ENCODE measurements at places on chromosomes 5 and 9.

GRCh38 chr5:135254183-135254582 is 144.8 kb downstream of the MACROH2A1 start:
- no peak for DNase-seq

- DNase-seq: peak; percentile 8
Measured at GRCh38 chr5:159156426-159157238, 52.7 kb downstream of the RNF145 start.

DNA sequence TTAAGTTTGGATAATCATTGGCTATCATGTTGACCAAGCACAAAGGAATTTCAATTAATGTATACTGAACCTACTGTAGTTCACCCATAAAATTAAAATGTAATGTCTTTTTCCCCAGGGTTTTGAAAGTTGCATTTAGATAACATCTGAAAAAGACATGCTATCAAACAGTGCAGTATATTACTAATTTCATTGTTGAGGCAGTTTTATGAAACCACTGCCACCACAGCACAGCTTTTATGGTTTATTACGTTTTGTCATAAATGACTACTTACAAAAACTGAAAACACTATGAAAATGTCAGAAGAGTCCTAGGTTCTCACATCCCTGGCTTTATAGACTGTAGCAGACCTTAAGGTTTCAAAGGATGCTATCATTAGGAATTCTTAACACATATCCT is 32.0 kb upstream of the HAPLN1 start:
- DNase-seq: no peak

- DNase-seq: no peak
Measured at GRCh38 chr9:100011062-100011681, 87.6 kb downstream of the ERP44 start.

GRCh38 chr9:27282269-27282668 is 14.7 kb downstream of the EQTN start:
- no peak for DNase-seq

DNA sequence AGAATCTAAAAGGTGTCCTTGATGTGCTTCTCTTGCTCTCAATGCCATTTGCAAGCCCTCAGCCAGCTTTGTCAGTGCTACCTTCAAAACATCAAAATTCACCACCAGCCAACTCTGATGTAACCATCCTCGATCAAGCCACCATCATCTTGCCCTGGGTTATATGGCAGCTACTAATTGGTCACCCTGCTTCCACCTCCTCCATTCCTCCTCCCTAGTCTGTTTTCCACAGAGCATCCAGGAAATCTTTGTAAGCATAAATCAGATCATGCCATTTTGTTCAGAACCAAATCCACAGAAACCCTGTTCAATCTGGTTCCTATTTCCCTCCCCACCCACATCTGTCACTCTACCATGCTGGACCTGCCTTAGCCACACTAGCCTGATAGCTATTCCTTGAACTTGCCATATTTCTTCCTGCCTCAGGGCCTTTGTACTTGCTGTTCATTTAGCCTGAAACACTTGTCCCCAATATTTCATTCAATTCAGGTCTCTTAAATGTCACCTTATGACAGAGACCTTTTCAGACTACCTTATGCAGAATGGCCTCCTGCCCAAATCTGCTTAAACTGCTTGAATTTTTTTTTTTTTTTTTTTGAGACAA is 1.9 kb upstream of the B4GALT1 start:
- no peak for DNase-seq

DNA sequence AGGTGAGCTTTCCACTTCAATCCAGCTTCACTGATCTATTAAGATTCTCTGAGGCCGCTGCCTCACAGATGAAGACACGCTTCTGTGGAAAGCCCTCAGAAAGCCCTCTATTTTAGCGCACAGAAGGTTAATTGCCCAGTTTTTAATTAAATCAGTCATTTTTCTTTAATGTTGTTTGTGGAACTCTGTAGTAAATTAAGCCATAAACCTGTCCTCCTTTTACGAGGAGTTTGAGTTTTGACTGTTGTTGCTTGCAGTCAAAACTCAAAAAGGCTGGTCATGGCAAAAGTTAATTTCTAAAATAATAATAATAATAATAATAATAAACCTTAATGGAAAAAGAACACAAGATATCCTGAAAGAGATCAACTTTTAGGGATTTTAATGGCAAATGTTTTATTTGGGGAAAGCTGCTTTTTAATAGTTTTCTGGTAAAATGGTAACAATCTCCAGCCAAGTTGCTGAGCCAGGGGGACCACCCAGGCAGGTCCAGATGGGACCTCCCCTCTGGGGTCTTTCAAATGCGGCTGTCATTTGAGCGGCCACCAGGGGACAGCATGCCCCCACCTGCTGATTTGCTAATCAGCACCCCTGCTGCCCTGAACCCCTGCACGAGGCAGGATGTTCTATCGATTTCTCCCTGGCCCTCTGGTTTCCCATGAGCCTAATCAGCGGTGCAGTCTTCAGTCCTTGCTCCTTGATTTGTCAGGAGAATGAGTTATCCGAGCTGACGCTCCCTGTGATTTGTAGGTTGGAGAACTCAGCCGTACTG is 247.2 kb downstream of the FSTL4 start:
- no peak for DNase-seq

GRCh38 chr9:130659699-130660248 is 4.6 kb upstream of the PRDM12 start:
- no peak for DNase-seq

DNA sequence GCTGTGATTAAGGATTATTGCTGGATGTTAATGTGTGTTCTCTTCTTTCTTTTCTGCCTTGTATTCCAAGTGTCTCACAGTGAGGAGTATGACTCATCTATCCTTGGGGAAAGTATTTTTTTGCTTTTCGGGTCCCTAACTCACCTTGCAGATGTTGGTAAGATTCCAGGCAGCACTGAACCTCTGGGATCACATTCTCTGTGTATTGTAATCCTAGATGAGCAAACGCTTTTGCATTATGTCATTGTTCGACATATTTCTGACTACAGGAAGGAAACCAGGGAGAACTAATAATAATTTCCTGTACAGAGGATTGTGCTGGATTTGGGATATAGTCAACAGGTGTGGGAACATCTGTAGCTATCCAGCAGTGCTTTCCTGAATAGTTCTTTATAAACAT is 246.1 kb upstream of the TUT7 start:
- no peak for DNase-seq

GRCh38 chr5:151892393-151892792 is 32.3 kb downstream of the GLRA1 start:
- no peak for DNase-seq

- DNase-seq: no peak
Measured at GRCh38 chr9:76456202-76456926, 2.6 kb upstream of the GCNT1 start.

DNA sequence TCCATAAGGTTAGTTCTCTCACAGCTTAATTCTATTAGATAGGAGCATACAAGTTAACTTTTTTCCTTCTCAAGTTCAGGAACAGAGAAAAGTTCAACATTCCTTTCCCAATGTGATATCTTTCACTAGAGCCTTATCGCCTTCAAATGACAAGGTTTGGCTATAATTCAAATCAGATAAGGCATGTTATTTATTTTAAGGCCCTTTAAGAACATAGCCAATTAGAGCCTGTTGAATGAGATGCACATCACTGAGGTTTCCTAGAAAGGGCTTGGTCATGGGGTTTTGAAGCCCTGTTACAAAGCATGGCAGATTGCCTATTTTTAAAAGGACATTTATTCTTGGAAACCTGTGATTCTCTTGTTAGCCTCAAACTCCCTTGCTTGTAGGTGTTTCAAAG is 123.4 kb downstream of the BASP1 start:
- DNase-seq: no peak

GRCh38 chr5:151923866-151924476 is 680 bp downstream of the GLRA1 start:
- no peak for DNase-seq

DNA sequence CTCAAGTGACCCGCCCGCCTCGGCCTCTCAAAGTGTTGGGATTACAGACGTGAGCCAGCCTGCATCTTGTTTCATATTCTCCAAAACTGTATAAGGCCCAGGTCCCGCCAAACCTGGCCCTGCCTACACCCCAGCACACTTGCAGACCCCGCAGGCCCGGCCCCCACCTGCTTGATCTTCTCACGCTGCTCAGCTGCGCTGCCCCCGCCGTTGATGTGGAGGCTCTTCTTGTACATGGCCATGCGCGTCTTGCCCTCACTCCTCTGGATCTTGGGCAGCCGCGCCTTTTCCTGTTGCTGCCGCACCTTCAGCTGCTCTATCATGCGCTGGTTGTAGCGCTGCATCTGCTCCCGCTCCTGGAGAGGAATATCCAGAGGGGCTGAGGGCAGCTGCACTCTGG is 49.0 kb upstream of the FBXW11 start:
- no peak for DNase-seq

GRCh38 chr9:107016383-107016782 is 153.4 kb downstream of the ZNF462 start:
- no peak for DNase-seq

- no peak for DNase-seq
Measured at GRCh38 chr9:30301271-30301963, 2083.0 kb upstream of the ACO1 start.

GRCh38 chr5:123382252-123382651 is 41.0 kb downstream of the CEP120 start:
- DNase-seq: no peak

GRCh38 chr5:39223565-39224156 is 4.3 kb upstream of the FYB1 start:
- no peak for DNase-seq

DNA sequence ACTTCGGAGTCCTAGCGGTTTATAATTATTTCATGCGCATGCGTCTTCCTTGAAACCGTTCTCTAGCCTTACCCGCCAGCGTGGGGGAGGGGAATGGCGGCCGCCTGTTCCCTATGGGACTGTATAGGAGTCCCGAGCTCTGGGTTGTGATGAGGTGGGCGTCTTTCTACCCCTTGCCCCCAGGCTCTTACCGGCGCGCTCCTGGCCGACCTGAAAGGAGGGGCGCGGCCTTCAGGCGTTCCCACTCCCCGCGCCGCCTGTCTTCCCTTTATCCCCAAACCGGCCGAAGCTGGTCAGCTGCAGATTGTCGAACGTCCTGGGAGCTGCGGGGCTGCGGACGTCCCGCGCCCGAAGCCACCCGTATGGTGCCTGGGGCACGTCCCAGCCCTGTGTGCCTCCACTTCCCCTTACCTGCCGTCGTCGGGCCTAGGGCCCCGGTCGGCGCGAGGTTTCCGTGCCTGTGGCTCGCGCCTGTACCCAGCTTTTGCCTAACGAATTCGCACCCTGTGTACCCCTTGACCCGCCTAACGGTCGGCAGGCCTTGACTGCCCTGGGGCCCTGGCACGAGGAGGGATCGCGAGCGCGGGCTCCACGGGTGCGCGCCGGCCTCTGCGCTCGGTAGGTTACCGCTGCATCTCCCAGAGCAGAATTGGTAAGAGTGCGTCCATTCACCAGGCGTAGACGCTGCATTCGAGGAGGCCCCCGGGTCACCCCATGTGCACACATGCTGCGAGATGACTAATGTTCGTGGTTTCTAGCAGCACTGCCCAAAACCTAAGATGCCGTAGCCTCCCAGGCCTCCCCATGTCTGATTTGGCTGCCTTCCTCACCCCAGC is 653 bp upstream of the HNRNPH1 start:
- DNase-seq: no peak

DNA sequence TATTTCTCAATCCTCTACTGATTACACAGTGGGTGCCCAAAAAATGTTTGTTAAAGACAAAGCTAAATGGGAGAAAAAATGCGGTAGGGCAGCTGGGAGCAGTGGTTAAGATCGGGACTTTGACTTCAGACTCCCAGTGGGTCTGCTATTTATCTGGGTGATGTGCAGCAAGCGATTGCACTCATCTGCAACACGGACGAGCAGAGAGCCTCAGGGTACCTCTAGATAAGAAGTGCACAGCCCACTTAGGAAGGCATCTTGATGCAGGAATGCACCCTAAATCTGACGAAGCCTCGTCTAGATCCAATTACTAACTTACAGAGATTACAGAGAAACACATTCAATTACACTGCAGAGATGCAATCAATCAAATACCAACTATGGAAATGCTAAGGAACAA is 4.0 kb downstream of the MAPK9 start:
- no peak for DNase-seq

DNA sequence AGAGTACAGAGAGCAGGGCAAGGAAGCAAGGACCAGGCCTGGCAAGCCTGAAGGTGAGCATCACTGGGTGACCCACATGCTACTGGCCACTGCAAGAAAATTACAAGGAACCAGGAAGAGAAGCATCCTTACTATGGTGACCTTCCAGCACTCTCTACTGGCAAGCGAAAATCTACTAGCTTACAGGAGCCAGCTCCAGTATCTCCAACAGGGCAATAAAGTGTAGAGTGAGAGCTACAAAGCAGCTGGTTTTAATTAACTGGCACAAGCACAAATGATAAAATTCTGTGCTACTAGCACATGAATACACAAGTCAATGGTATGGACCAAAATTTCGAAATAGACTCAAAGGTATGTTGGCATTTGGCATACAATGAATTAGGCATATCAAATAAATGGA is 113.3 kb upstream of the CAST start:
- DNase-seq: no peak

- no peak for DNase-seq
Measured at GRCh38 chr9:105901514-105902109, 207.3 kb downstream of the TMEM38B start.

DNA sequence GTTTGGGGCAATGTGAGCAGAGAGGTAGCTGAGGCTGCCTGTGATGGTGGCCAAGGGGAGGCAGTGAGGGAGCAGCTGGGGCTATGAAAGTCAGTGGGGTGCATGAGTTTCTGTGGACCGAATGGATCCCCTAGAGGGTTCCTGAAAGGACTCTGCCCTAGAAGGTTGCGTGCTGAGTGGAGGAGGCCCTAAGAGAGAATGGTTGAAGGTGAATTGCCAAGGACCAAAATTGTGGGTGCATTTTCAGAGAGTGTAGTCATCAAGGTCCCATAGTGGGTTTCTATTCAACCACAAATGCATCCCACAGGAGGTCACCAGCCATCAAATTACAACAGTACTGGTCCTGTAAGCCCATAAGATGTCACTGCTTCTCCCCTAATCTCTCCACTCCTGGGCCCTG is 298.3 kb downstream of the CDK5RAP2 start:
- no peak for DNase-seq

DNA sequence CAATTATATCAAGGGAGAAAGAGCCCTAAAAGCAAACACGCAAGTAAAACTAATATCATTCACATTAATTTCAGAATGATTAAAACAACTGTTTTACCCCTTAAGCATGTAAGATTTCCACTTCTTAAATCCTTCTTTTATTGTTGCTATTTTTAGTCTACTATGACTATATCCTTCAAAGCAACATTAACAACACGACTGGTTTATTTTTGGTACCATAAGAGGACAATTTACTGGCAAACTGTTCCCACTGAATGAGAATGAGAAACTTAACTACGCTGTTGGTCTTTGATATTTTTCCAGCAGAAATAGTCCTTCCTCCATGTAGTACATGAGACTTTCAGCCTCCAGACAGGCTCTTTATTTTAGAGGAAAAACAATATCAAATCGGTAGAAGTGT is 281.5 kb downstream of the CTNND2 start:
- no peak for DNase-seq

DNA sequence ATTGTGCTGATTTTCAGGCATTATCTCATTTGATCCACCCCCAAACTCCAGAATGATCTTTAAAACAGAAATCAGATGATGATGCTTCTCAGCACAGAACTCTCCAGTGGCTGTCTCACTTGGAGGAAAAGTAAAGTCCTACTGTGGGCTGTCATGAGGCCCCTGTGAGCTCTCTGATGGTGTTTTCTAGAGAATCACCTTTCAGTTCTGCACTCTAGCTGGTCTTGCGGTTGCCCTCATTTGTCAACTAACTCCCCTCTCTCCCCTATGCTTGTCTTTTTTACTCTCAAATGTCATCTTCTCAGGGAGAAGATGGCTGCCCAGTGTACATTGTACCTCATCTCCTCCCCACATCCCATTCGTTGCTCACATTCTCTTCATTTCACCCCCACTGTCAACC is 295.8 kb downstream of the MLLT3 start:
- no peak for DNase-seq

All from activated CD8-positive, alpha-beta memory T cell treated with anti-CD3 and anti-CD28 coated beads for 1 hour (primary cell).